ENCODE measurements at places on chromosomes 2 and 18.
A peak's percentile ranks its signal among the peaks of the same experiment; 100 is the strongest.

GRCh38 chr18:63936156-63936931 is 12.8 kb upstream of the HMSD start:
- DNase-seq, result peak; percentile 45

DNA sequence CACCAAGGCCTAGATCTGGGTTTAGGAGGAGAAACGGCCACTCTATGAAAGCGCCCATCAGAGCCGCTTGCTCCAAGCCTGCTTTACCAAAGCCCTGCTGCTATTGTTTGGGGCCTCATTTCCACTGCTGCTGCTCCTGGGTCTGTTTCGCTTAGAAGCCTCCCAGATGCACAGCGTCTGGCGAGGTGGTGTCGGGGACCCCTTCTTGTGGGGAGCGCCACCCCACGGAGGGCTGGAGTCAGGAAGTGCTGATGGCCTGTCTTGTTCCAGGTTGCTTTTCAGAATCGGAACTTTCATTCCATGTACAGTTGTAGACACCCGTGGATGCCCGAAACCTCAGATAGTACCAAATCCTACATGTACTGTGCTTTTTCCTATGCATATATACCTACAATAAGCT is 204.9 kb upstream of the TWIST2 start:
- no peak for DNase-seq

GRCh38 chr2:34474646-34475045 is 875.5 kb upstream of the FAM98A start:
- no peak for DNase-seq

DNA sequence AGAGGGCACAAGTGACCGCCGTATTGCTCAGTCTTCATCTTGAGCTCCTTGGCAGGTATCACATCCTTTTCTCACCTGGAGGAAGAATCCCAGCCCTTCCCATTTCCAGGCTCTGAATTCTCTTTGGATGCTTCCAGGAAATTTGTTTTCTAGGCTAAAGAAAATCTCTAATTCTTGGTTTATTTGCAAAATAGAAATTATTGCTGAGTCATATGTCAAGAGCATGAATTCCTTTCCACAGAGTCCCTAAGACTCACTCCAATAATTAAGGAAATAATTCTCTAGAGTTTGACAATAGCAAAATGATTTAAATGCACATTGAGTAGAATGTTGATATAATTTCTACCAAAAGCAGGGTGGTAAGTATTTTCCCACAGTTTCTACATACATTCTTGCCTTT is 16.3 kb upstream of the CCDC68 start:
- no peak for DNase-seq

DNA sequence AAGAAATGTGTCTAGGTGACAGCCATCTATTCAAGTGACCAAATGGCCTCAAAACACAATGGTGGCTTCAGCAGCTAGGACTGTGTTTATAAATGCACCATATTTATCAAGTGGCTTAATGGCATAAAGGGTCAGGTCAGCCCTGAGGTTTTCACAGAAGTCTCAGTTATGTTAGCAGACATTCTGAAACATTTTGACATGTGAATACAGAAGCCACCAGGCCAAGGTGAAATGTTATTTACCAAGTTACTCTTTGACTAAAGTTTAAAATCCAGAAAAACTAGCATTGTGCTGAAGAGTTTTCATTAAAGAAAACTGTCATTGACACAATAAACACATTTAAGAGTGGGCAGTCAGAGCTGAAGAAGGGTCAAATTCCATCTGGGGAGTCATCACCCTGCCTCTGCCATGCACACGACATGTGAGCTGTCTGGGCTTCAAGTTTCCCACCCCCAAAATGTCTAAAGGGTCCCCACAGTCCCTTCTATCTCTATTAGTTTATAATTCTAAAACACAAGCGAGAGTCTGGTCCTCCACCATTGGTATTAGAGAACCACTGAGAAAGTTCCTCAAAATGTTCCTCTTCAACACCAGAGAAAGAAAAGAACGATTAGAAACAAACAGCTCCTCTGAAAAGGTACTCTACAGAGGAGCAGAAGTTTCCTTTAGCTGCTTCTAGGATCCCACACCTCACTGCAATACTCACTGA is 77.5 kb upstream of the FZD5 start:
- DNase-seq, result no peak

DNA sequence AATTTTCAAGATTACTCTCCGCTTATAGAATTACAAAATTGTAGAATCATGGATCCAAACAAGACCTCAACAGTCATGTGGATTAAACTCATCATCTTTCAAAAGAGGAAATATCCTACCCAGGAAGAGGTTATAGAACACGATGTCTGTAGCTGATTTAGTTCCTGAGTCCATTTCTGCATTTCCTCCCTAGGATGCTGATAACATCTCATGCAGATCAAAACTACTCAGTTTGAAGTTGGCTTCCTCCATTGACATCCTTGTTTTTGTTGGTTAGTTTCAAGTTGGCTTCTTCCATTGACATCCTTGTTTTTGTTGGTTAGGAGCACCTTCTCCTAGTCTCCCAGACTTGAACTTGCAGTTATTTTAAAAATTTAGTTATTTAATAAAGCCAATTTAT is 147.5 kb downstream of the PARD3B start:
- no peak for DNase-seq

GRCh38 chr2:105627534-105627933 is 117.2 kb upstream of the NCK2 start:
- no peak for DNase-seq

DNA sequence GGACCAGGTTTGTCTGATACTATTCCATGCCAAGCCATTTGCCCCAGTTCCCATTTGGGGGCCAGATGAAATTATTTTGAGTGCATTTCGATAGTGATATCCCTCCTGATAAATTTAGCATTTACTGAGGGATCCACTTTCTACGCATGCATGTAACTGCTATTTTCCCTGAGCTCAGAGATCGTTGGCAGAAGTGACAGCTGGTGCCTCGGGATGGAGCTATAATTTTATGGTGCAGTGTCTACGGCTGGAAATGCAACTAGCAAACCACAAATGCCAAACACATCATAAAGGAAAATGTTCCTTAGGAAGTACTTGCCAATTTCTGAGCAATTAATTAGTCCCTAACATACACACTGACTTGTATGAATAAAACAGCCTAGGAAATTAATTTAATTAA is 254.8 kb downstream of the SLC8A1 start:
- no peak for DNase-seq

DNA sequence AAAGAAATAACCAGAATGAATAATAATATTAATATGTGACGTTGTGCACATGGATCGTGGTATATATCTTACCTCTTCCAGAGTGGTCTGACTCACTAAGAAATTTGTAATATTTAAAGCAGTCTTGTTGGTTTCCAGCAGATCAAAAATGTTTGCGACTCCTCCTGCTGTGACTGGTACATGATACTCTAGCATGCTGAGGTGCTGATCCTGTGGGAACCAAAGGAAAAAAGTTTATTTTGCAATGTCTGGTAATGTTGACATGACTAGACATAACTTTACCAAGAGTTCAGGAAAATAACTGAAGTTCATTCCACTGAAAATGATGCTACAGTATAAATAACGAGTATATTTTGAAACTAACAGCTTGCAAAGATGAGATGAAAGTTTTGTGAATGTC is 124.5 kb upstream of the BARD1 start:
- DNase-seq, result no peak

DNA sequence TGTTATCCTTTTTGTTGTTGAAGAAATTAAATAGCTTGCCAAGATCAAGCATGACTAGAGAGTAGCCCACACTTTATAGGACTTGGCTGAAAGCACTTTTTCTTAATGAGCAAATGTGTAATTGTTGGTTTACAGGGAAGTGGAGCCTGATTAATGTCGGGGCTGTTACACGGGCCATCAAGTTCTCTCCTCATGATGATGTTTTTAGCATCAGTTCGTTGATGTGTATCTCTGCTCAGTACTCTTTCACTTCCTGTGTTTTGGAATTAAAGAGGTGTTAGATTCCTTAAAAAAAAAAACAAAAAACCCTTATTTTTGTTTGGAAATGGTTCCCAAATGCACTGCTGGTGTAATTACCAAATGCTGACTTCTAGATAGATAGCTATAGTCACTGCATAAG is 114.2 kb downstream of the PTPRM start:
- no peak for DNase-seq

GRCh38 chr2:167592441-167592840 is 655.0 kb downstream of the STK39 start:
- DNase-seq, result no peak

DNA sequence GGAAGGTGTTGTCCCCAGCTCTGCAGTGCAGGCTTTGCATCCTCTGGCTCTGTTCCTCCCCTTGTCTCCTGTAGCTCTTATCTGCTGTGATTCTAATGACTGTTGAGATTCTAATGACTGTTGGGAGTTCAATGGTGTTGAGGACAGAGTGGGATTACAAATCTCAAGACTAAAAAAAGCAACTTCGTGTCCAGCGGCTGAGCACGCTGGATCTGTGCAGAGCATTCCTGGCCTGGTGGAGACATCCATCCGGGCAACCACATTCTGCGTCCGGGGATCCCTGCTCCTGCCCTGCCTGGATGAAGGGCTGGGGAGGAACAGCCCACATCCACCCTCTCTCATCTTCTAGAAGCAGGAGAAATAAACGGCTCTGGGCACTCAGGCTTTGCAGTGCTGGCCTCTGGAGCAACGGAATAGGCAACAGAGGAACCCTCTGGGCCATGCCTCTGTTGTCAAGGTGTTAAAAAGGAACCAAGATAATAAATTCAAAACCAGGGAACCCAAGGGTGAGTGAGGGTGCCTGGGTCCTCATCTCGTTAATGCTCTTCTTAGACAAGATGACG is 106.7 kb upstream of the ASB18 start:
- DNase-seq, result no peak

- DNase-seq, result no peak
Measured at GRCh38 chr2:42909966-42910365, 117.6 kb upstream of the HAAO start.

DNA sequence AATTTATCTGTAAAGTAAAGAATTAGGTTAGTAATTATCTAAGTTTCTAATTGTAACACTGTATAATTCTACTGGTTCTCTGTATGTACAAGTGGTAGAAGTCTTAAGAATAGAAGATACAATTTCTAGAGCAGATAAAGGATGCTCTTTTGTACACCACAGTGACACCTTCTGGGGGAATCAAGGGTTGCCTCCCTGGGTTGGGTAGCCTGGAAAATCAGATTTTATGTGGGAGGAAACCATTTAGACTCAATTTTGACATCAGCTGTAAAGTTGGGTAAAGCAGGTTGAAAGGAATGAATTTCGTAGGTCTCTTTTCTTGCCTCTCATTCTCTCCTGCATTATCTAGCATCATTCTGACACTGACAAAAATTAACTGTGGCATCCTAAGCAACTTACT is 354.8 kb downstream of the DCC start:
- DNase-seq, result no peak

GRCh38 chr2:143840601-143841000 is 679.3 kb downstream of the ZEB2 start:
- DNase-seq, result no peak

GRCh38 chr2:3483227-3483985 is 35.9 kb downstream of the ADI1 start:
- DNase-seq, result no peak

DNA sequence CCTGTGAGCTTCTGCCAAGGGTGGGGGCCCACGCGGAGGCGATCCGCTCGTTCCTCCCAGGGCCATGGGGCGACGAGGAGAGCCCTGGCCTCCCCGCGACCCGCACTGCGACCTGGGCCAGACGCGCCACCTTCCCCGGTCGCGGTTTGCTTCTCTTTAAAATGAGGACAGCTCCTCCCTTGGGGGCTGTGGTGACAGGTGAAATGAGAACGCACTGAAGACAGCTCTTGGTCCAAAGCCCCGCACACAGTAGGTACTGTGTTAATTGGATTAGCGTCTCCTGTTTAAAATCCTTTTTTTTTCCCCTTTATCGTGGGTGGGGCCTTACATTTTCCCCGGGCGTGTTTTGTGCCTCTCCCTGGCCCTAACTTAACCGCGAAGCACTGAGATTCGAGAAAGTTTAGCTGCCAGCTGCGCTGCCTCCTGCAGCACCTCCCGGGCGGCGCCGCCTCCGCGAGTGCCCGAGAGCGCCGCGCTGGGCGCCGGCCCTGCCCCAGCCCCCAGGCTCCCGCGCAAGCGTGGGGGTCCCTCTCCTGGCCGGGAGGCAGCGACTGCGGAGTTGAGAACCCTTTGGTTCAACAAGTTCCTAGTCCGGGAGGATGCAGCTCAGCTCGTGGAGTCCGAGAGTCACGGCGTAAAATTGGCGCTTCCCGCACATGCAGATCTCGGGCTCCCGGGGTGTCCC is 1.1 kb downstream of the HPCAL1 start:
- DNase-seq, result no peak

- peak; percentile 92 for DNase-seq
Measured at GRCh38 chr18:74784752-74785151, 187.1 kb downstream of the ZNF407 start.

- no peak for DNase-seq
Measured at GRCh38 chr2:54067851-54068375, 47.5 kb upstream of the ACYP2 start.

All from NCI-H1417 treated with DMSO at 0.1 percent for 48 hours (cell line).